Naive thymus-derived CD8-positive, alpha-beta T cell (primary cell): ENCODE measurements at places on chromosomes 2 and 18. TPM values are rescaled to one million over a fixed set of nuclear protein-coding genes. Genes with fewer than 3 reads are reported as not detected.

CSRNP3 gene
- total RNA-seq: not detected

UGGT1 gene
- 52.0 TPM for total RNA-seq

RTP5 gene
- total RNA-seq: not detected

ARHGEF4 gene
- total RNA-seq: 10.2 TPM

CACNB4 gene
- 0.58 TPM for total RNA-seq

CFC1 gene
- total RNA-seq: not detected

REG3A gene
- total RNA-seq: not detected

EPB41L3 gene
- 1.5 TPM for total RNA-seq

CCDC178 gene
- total RNA-seq: not detected

TCF23 gene
- total RNA-seq: not detected

CAPN14 gene
- total RNA-seq: 0.65 TPM

ALPG gene
- not detected for total RNA-seq

PROKR1 gene
- not detected for total RNA-seq

GALNT3 gene
- total RNA-seq: 2.0 TPM

DNA sequence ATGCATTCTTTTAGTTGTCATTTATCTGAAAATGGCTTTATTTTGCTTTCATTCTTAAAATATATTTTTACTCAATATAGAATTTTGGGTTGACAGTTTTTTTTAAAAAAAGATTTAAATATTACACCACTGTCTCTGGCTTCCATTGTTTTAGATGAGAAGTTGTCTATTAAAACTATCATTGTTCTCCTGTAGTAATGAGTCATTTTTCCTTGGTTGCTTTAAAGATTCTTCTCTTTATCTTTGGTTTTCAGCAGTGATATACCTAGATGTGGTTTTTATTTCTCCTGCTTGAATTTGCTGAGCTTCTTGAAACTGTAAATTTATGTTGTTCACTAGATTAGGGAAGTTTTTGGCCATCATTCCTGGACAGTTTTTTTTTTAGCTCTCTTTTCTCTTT lies 26.7 kb upstream of the DLX2 start:
- DNase-seq: no peak

DNA sequence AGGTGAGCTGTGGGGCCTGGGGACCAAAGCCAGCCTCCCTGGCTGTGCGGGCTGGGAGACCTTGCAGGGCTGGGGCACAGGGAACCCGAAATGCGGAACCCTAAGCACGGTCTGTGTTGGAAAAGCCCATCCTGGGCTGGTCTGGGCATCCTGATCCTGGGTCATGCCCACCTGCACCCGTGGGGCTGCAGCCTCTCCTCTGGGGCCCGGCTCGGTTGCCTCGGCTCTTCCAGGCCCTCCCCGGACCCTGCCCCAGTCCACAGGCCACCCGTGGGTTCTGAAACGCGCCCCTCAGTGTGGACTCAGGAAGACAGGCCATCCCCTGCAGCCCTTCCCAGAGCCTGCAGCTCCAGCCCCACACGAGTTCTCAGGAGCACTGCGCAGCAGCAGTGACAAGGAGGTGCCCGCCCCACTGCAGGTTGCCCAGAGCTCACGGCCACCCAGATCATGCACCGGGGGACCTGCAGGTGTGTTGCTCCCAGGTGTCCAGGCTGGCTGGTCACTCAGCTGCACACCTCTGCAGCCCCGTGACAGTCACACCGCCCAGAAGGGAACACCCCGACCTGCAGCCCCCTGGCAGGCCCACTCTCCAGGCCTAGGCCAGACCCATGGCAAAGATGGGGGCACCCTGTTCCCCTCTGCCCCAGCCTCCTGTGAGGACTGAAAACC lies 12.2 kb upstream of the NFATC1 start:
- no peak for DNase-seq

DNA sequence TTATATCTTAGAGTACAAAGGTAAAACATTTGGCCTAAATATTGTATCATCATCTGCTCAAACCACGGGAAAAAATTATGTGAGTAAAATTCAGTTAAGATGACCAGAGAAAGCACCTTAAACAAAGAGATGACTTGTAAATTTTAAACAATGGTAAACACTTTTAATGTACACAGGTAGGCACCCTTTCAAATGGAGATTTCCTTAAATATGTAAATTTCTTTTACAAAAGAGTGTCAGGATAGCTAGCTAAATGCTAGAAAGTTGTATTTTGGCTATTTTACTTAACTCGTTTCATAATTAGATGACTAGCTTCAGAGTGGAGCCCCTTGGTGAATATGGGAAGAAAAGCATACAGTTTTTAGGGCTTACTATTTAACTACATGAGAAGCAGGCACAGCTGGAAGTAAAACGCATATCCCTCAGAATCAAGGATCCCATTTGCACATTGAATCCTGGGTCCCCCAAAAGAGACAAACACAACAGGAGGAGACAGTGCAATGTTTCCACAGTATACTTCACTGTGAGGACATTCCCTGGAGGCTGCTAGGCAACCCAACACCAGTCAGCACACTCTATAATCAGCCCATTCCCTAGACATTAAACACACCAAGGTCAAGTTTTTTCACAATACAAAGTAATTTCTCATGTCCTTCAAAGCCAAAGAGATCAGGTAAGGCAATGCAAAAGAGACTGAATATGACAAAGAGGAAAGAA lies 1154.4 kb downstream of the DPP10 start:
- no peak for DNase-seq

DNA sequence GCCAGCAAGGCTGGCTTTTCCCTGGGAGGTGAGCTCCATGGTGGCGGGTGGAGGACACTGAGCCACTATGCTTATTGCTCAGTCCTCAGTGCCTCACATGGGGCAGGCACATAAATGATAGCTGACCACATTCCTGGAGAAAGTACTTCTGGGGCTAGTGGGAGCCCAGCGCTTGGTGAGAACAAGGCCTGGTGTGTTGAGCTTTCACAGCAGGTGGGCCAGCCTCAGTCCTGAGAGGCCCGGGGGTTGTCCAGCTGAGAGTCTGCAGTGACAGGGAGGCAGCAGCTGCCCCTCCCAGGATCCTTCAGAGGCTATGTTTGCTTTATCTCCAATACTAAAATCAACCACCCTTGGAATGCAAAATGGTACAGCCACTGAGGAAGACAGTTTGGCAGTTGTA lies 217.7 kb downstream of the ZBTB7C start:
- no peak for DNase-seq

DNA sequence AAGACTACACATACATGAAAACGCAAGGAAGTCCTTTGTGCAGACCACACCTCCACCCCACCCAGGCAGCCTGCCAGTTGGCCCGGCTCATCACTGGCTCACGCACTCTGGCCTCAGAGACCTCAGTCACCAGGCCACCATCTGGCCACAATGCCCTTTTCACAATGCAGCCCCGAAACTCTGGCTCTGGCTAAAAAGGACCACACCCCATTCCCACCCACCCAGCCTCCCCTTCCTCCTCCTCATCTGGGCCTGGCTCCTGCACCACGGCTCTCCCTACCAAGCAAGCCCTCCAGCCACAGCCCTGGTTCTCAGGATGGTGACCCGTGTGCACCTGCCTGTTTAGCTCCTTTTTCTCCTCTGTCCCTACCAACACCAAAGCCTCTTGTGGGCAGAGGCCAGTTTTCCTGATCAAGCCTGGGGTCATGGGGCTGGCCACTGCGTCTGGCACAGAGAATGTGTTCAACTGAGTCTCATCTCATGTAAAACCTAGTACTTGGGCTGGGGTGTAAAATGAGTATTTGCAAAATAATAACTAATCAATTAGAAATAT lies 7.4 kb downstream of the HDAC4 start:
- DNase-seq: no peak

DNA sequence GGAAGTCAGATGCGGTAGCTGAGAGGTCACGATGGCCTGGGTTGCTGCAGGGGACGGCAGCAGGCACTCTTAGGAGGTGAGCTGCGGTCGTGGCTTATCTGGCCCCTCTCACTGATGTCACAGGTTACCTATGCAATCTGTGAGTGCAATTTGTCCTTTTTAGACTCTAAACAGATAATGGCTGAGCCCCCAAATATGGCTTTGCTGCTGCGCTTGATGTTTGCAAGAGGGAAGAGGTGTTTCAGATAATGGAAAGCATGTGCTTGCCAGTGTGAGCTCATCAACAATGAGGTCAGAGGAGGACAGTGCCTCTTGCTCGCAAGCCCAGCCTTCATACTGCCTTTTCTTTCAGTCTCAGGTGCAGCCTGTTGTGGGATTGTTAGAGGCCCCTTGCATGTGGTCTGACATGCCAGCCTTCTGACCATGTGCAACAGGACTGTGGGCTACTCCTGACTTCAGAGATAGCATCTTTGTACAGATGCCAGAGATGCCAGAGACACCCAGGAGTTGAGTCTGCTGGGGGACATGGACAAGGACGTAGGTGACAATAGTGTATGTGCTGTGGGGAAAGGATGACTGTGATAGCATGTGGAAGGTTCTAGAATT lies 151.3 kb downstream of the TANC1 start:
- DNase-seq: no peak

DNA sequence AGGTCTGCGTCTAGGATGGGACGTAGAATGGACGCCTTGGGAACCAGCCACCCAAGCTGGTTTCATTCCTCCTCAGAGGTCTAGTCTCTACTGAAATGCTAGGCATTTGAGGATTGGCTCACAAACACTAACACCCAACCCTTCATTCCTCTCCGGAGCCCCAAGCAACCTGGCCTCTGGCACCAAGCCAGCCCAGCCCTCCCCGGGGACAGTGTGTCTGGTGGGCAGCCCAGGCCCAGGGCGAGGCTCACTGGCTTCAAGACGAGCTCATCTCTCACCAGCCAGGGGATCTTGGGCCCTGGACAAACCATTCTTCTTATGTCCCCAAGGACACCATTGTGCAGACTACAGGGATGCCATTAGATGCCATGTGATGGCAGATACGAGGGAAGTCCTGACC lies 182.5 kb downstream of the CTIF start:
- no peak for DNase-seq

- peak; percentile 21 for DNase-seq
These were observed 18.0 kb downstream of the ZC3H15 start for GRCh38 chr2:186503827-186504606.

DNA sequence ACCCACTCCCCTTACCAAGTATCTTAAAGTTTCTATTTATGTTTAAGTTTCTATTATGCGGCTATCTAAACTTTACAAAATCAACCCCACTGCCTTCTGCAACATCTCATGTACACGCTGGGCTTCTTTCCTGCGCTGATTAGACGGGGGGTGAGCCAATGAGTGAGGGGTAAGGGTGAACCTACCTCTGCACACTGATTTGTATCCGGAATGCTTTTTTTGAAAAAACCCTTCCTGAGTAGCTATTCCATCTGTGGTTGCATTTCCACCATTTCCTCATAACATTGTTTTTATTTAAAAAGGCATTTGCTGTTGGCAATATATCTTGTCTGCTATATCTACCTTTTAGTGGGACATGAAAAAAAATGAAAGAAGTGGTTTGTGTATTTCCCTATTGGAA lies 6.3 kb downstream of the ALPG start:
- DNase-seq: no peak

DNA sequence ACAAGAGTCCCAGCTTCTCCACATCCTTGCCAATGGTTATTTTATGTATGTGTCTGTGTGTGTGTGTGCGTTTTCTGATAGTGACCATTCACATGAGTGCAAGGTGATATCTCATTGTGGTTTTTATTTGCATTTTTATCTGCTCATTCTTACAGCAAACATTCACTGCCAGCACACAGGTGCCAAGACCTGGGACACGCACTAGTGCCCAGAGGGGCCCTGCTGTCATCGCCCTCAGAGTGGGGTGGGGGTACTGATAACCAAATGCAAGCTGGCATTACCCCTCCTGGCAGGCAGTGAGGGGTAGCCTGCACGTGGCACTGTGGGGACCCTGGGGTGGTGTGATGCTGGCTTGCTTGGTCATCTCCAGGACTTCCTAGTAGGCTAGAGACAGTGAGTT lies 285.4 kb downstream of the LPIN1 start:
- DNase-seq: no peak

DNA sequence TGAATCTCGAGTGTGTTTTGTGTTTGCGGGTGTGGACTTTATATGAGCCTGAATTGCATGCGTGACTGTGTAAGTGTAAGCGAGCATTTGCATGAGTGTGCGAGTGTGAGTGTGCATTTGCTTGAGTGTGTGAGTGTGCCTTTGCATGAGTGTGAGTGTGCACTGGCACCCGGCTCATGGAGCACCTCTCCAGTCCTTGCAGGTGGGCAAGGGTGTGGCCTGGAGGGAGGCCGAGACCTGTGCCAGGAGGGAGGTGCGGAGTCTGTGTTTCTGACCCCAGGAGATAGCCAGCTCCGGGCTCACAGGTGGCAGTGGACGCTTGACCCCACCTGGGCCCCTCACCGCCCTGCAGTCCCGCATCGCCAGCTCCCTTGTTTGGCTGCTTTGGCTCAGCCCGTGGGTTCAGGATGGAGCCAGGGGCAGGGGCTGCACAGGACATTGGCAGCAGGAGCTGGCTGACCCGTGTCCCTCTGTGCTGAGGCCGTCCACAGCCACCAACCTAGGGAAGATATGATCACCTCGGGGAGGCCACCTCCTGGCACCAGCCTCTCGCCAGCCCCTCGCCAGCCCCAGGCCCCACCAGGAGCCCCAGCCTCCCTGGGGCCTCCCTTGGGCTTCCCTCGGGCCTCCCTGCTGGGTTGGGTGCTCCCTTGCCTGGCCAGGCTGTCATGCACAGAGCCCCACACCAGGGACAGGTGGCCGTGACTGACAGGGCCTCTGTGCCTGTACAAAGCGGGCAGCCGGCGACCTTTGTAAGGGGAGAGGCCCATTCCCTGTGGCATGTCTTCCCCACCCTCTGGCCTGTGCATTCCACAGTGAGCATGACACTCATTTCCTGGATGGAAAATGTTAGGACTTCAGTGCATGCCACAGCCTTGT lies 81.6 kb downstream of the PTGR3 start:
- no peak for DNase-seq

DNA sequence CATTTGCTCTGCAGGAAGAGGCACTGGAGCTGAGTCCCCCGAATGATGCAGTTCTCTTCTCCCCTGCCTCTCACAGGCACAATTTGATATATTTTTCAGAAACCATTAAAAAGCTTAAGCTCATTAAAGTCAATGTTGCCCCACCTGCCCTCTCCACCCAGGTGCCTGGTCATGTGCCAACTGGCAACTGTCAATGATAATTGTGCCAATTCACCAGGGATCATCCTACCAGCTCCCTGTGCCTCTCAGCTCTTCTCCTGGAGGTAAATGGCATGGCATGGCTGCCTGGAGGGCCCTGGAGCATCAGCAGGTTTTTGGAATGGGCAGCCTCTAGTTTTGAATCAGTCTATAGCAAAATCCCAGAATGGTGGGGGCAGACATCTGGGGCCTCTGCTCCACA lies 279.6 kb upstream of the ID2 start:
- DNase-seq: no peak

GRCh38 chr2:237159006-237159911 lies 73.6 kb downstream of the COPS8 start:
- DNase-seq: no peak

- DNase-seq: peak; percentile 26
These were observed 191.0 kb upstream of the LHCGR start for GRCh38 chr2:48946449-48947048.

GRCh38 chr2:10190737-10191532 lies 68.4 kb downstream of the RRM2 start:
- no peak for DNase-seq

DNA sequence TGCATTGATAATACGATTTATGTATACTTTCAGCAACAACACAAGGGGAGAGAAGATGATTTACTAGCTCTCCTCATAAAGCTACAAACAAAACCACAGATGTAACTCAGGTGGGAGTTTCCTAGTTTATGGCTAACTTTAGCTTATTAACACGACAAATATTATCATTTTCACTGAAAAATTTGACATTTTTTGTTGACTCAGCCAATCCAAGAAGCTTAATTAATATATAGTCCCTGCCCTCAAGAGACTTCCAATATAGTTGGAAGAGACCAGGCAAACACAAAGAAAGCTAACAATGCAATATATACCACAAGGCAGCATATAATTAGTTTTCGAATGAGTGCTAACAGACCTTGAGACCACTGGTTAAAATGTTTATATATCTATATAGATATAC lies 775 bp downstream of the WDR12 start:
- no peak for DNase-seq
